ENCODE measurements at places on chromosomes 7 and 10. TPM values are rescaled to one million over a fixed set of nuclear protein-coding genes. Genes with fewer than 3 reads are reported as not detected.

GRCh38 chr7:32275216-32276009 lies 205.2 kb upstream of the PDE1C start:
- no peak for DNase-seq

- no peak for DNase-seq
Observed at GRCh38 chr7:46707973-46708372, 786.9 kb upstream of the IGFBP3 start.

GRCh38 chr10:113221756-113222168 lies 271.7 kb downstream of the TCF7L2 start:
- peak; percentile 16 for DNase-seq

DNA sequence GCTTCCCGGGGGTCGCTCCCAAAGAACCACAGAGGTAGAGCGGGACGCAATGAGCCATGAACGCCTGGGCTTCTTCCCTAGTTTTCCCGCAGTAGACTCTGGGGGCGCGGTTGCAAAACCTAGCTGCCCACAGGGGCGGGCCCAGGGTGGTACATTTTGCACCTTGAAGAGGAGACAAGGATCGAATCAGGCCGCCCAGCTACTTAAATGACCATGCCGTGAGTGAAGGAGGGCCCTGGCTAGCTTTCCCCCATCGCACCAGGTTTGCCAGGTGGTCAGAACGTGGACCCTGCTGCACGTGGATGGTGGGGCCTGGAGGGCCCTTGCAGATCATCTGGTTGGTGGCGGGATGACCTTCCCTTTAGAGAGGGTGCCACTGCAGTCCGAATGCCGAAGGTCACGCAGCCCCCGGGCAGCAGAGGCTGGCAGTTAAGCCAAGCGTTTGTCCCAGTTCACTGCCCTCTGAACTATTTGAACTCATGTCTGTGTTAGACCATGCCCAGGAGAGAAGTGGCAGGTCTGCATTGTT lies 604 bp upstream of the SHTN1 start:
- peak; percentile 43 for DNase-seq

H2BK1 gene
- total RNA-seq, result not detected

APBB1IP gene
- total RNA-seq, result 2.7 TPM

ALOX5 gene
- 12.4 TPM for total RNA-seq
